ENCODE measurements at places on chromosomes 2 and 18.

DNA sequence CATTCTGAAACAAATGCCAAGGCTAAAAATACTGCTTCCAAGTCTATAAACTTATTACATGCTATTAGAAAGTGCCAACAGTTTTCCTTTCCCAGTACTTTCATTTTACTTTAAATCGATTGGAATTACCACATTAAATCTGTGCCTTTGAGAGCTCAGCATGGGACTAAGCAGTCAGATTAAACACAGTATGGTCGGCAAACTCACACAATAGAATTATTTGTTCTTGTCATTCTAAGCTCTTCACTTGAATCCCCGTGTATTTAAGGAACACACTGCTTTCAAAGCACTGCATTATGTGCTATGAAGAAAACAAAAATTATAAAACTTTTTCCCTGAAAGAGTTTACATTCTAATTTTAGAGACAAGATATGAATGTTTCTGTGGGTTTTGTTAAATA, 444.4 kb upstream of the SLC39A10 start:
- DNase-seq: no peak

DNA sequence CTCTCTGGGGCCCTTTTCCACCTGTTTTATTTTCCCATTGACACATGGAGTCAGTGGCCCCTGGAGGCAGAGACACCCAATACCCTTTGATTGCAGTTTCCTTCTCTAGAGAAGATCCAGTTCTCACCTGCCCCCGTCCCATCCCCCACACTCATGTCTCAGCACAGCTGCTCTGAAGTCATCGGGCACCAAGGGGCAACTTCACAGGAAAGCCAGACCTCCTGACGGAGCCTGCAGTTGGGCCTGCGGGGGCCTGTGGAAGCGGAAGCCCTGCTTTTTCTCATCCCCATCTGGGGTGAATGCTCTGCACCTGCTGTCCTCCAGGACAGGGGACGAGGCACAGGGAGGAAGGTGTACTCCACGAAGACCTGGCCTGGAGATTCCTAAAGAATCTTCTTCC, 308.3 kb upstream of the EPAS1 start:
- DNase-seq: no peak

GRCh38 chr18:8724452-8724851, 19.1 kb downstream of the MTCL1 start:
- DNase-seq: no peak

DNA sequence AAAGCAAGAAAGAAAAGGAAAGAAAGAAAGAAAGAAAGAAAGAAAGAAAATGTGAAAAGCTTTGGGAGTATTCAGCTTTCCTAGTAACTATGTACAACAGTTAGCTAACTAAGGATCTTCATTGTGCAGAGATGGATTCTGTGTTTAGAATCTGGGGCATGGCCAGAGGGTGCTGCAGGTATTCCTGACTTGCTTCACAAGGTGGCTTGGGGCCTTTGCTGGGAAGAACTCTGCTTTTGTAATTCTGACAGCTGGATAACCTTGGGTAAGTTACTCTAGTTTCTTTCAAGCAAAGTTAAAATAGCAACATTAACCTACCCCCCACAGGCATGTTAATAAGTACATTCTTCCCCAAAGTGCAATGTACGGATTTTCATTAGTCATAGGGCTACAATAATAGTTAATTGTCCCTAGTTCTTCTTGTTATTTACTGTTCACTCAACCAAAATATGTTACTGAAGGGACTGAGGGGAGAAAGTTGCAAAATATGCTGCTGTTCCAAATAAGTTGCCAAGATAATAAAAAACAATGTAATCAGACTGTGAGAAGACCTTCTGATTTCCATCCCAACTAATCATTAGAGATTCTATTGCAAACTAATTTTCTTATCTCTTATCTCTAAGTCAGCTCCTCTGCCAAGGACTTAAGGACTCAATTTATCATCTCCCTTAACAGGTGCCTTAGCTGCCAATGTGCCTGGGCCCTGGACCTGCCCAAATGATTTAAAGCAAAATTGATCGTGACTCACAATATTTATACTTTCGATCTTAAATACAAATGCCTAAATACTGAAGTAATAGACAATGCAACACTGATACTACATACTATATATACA, 50.3 kb downstream of the SERPINB8 start:
- DNase-seq: no peak

DNA sequence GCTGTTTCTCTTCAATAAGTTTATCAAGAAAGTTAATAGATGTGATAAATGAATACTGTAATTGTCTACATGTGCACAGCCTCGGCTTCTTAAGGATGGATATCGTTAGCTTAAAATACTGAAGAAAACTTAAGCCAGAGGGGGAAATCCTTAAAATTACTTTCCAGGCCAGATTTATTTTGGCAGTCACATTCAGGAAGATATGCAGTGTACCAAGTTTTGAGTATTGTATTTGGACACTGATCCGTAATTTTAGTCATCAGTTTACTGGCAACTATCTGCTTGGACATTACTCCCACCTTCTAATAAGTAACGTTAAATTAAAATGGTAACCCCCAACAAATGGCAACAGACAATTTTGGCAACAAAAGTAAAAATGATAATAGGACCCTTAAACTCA, 770.0 kb upstream of the ZEB2 start:
- DNase-seq: no peak

GRCh38 chr2:99692785-99693184, 203.0 kb upstream of the REV1 start:
- no peak for DNase-seq

DNA sequence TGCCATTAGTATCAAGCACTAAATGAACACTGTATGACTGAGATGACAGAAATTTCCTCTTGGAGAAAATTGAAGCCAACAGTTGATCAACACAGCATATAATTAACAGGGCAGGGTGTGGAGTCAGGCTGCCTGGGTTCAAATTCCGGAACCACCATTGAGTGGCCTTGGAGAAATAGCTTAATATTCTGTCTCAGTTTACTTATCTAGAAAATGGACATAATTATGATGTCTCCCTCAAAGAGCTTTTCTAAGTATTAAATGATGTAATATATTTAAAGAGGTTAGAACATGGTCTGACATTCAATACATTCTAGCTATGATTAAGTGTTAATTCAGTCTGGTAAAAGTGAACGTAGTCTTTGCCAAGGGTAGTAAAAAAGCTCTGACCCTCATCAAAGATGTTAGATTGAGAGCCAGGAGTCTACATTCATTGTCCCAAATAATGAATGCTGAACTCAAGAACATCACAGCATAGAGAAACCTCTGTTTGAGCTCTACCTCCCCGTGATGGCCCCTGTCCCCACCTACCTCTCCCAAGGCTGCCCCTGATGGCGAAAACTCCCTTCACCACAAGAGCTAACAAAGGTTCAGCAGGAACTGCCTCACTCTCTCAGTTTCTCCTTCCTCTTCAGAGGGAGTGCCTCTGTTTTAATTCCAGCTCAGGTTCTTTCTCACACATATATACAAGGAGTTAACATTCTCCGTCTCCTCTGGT, 2.7 kb upstream of the VWA3B start:
- no peak for DNase-seq

DNA sequence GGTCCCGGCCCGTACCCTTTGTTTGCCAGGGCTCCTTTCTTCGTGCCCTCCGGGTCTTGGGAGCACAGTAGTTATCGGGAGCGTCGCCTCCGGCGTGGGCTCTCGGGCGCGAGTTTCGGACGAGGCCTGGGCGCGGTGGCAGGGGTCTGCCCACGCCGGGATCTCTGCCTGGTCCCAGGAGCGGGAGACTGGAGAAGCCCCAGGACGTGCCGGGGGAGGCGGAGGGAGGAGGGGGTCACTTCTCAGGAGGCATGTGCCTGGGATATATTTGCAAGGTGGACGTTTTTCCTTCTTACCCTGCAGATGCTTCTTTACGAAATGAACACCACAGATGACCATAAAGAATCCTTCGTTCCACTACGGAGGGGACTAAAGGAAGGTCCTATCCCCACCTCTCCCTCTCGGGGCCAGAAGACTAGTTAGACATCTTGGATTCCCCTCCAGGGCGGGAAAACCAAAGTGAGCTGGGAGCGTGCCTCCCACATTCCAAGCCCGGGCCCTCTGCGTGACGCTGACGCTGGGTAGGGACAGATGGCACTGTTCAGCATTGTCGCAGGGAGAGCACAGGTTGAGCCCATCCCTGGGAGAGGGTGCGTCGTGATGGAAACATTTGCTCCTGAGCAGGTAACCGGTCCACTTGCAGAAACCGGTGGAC, 483 bp upstream of the FHL2 start:
- no peak for DNase-seq

- DNase-seq: no peak
Measured at GRCh38 chr2:150876251-150876950, 385.3 kb downstream of the RBM43 start.

DNA sequence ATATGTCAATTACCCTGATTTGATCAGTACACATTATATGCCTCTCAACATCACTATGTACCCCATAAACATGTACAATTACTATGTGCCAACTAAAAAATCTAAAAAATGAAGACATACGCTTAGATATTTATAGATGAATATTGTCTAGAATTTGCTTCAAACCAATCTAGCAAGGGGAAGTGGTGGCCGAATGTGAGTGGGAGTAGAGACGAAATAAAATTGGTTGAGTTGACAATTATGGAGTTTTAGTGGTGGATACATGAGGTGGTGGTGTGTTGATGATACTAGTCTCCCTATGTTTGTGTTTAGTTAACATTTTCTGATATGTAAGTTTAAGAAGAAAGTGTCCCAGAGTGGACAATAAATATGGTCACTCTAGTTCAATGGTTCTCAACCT, 49.0 kb downstream of the SDC1 start:
- DNase-seq: no peak

DNA sequence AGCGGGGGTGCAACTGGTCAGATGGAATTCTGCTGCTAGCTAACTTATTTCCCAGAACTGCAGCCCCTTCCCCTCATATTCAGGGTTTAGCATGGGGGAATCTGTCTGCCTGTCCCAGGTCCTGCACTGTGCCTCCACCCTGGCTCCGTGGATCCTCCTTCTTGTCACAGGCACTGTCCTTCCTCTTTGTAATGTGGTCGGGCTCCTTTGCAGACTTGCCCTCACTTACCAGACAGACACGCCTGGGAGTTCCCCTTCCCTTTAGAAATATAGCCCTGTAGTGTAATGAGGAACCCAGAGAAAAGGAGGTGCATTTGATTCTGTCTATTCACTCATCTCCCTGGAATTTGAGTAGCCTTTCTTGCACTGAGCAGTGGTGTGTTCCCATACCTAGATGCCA, 108.7 kb downstream of the TRIM43 start:
- DNase-seq: no peak

DNA sequence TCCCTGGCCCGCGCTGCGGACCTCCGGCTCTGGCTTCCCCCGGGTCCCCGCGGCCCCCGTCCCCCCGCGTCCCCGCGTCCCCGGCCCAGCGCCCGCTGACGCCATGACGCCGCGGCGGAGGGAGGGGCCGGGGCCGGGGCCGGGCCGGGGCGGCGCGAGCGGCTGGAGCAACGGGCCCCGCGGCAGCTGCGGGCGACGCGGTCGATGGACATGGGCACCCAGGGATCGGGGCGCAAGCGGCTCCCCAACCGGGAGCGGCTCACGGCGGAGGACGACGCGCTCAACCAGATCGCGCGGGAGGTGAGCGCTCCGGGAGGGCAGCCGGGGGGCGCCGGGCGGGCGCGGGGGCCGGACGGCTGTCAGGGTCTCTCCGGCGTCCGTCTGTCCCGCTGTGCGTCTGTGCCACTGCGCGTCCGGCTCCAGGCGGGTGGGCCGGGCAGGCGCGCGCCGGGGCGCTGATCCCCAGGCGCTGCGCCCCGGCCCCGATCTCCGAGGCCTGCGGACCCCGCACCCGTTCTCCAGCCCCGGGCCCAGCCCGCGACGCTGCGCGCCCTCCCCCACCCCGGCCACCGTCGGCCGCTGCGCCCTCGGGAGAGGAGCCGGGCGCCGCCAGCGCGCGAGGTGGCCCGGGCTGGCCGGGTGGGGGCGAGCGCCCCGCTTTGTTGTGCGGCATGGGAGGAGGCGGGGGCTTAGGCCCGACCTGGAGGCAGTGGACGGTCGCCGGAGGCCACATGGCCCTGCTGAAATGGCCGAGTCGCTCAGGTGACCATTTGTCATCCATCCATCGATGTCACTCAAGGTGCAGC, at the start of gene LRRFIP1:
TSS of gene LRRFIP1 (plus strand) at position 147 of the 806 bp plus-strand sequence. CDS start at position 205, 58 bp downstream.
- no peak for DNase-seq

DNA sequence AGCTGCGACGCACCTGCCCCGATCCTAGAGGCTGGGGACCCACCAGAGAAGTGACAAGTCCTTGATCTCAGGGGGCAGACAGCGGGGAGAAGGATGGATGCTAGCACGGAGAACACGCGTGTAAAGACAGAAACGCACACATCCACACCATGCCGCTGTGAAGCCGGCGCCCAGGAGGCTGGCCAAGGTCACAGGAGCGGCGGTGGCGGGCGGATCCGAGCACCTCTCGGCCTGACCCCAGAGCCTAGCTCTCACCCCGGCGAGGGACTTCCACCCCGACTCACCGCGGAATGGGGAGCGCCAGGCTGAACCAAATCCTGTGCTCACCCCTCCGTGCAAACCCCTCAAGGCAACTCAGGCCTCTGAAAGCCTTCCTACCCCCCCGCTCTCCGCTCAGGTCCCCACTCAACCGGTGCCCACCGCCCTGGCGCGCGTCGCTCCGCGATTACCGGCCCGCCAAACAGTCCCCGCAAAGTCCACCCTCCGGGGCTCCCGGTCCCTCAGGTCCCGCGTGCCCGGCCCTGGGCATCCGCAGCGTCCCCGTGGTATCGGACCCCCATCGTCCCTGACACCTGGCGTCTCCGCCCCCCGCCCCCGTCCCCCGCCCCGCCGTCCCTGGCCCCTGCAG, 460 bp upstream of the LRRFIP1 start:
- DNase-seq: no peak

GRCh38 chr18:34723143-34723542, 13.0 kb downstream of the DTNA start:
- no peak for DNase-seq

DNA sequence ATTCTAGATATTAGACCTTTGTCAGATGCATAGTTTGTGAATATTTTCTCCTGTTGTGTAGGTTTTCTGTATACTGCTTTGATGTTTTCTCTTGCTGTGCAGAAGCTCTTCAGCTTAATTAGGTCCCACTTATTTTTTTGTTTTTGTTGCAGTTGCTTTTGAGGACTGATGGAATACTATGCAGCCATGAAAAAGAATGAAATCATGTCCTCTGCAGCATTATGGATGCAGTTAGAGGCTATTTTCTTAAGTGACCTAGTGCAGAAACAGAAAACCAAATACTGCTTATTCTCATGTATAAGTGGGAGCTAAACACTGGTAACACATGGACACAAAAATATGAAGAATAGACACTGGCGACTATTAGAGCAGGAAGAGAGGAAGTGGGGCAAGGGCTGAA, 155.0 kb upstream of the HNMT start:
- DNase-seq: no peak

GRCh38 chr18:48868468-48869466, 82.0 kb downstream of the SMAD7 start:
- DNase-seq: peak; percentile 93

GRCh38 chr2:132400169-132400900, 16.3 kb upstream of the GPR39 start:
- DNase-seq: no peak

DNA sequence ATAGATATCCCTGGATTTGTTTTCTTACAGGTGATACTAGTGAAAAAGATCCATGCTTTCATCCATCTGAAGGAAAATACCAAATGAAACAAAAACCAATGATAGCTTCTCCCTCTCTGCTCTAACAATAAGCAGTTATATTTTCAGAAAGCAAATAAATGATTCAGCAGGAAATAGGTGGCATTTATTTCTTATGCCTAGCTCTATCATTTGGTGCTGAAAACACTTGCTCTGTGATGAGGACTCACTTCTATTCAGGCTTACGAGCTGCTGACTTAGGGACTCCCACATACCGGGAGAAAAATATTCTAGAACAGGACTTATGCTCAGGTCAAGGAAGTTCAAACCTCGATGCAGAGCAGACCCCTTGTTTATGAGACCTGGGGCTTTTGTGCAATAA, 142.6 kb downstream of the SETBP1 start:
- DNase-seq: no peak

Measured in activated CD4-positive, alpha-beta T cell treated with anti-CD3 and anti-CD28 coated beads, Interleukin-2, Interleukin-4, amounts not matched to agents 100 ng/mL and 50 ng/mL, durations not matched to agents 16 hours and 8 hours (primary cell).